SJCRH30 (cell line): ENCODE measurements at places on chromosomes 3 and 15.

- H3K4me3 ChIP-seq = no peak overlapping the region
- no peaks in the 10 kb centered on the region for H3K36me3 ChIP-seq
- no peaks in the 10 kb centered on the region for H3K27me3 ChIP-seq
- no peak for DNase-seq
- peaks cover 38% of the 10 kb centered on the region for H3K4me1 ChIP-seq
- H3K27ac ChIP-seq = no peak overlapping the region
Measured at GRCh38 chr15:63344731-63345390, 36.8 kb downstream of the CA12 start.

- H3K36me3 ChIP-seq = no peaks in the 10 kb centered on the region
- no peak for DNase-seq
- no peak overlapping the region for H3K4me3 ChIP-seq
- H3K4me1 ChIP-seq = no peaks in the 10 kb centered on the region
- no peak overlapping the region for H3K27ac ChIP-seq
Measured at GRCh38 chr3:14764331-14765059, 54.3 kb upstream of the FGD5 start.

GRCh38 chr15:60656041-60656440 lies 177.1 kb upstream of the ICE2 start:
- no peaks in the 10 kb centered on the region for H3K36me3 ChIP-seq
- no peak overlapping the region for H3K27ac ChIP-seq
- H3K4me3 ChIP-seq = no peak overlapping the region
- no peak for DNase-seq
- H3K27me3 ChIP-seq = no peaks in the 10 kb centered on the region

DNA sequence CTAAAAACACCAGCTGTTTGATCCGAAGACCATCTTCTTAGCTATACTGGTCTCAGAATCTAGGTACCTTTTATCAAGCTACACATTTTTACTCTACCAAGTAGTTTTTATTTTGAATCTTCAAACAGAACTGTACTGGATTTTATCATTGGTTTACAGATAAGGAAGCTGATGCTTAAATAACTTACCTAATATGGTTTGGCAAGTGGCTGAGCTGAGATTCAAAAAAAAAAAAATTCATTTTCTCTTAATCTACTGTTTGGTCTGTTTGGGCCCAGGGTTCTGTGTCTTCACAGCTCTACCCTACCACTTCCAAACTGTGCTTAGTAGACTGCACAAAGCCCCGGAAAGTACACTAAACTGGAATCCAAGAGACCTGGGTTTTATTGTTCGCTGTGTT lies 35.7 kb downstream of the ZNF860 start:
- DNase-seq = no peak
- no peaks in the 10 kb centered on the region for H3K36me3 ChIP-seq
- no peaks in the 10 kb centered on the region for H3K27me3 ChIP-seq
- H3K4me3 ChIP-seq = no peak overlapping the region
- H3K27ac ChIP-seq = no peak overlapping the region

- DNase-seq = no peak
- H3K27ac ChIP-seq = no peak overlapping the region
- no peak overlapping the region for H3K4me3 ChIP-seq
- no peaks in the 10 kb centered on the region for H3K27me3 ChIP-seq
Measured at GRCh38 chr15:64111679-64112050, 15.9 kb downstream of the SNX1 start.

DNA sequence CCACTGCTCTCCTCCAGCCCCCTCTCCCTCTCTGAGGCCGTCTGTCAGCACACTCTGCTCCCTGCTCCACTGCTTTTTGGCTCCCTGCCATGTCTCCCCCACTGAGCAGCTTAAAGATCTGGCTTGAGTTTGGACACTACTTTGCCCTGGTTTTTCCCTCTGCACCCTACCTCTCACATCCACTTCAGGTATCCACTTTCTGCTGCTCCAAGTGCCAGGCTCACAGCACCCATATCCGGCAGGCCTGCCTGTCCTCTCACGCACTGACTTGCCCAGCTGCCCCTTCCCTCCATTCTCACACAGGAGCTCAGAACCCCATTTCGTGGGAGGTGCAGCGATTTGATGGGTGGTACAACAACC lies 3.7 kb downstream of the DUOX1 start:
- no peaks in the 10 kb centered on the region for H3K4me1 ChIP-seq
- no peak overlapping the region for H3K4me3 ChIP-seq
- H3K27me3 ChIP-seq = peaks cover 25% of the 10 kb centered on the region
- DNase-seq = no peak
- H3K27ac ChIP-seq = no peak overlapping the region
- no peaks in the 10 kb centered on the region for H3K36me3 ChIP-seq

- H3K4me3 ChIP-seq = no peak overlapping the region
- peaks cover 20% of the 10 kb centered on the region for H3K36me3 ChIP-seq
- H3K27me3 ChIP-seq = no peaks in the 10 kb centered on the region
- DNase-seq = no peak
Measured at GRCh38 chr15:65730549-65731172, 61.4 kb downstream of the DENND4A start.

- H3K4me1 ChIP-seq = no peaks in the 10 kb centered on the region
- DNase-seq = no peak
- H3K36me3 ChIP-seq = no peaks in the 10 kb centered on the region
- no peak overlapping the region for H3K27ac ChIP-seq
- no peaks in the 10 kb centered on the region for H3K27me3 ChIP-seq
- H3K4me3 ChIP-seq = no peak overlapping the region
Measured at GRCh38 chr3:61595826-61596225, 34.5 kb downstream of the PTPRG start.
